Activated CD4-positive, alpha-beta T cell treated with anti-CD3 and anti-CD28 coated beads, Interleukin-2, amount 10 ng/mL, durations not matched to agents 7 days and 5 days (primary cell): ENCODE measurements at places on chromosomes 11 and 22. TPM values are rescaled to one million over a fixed set of nuclear protein-coding genes. Genes with fewer than 3 reads are reported as not detected.

- H3K27me3 ChIP-seq = no peaks in the 10 kb centered on the region
- H3K27ac ChIP-seq = peak overlapping the region; percentile 96
- H3K4me3 ChIP-seq = peak overlapping the region; percentile 81
- DNase-seq = no peak
Observed at GRCh38 chr11:12198251-12199222, 88.1 kb downstream of the MICAL2 start.

DNA sequence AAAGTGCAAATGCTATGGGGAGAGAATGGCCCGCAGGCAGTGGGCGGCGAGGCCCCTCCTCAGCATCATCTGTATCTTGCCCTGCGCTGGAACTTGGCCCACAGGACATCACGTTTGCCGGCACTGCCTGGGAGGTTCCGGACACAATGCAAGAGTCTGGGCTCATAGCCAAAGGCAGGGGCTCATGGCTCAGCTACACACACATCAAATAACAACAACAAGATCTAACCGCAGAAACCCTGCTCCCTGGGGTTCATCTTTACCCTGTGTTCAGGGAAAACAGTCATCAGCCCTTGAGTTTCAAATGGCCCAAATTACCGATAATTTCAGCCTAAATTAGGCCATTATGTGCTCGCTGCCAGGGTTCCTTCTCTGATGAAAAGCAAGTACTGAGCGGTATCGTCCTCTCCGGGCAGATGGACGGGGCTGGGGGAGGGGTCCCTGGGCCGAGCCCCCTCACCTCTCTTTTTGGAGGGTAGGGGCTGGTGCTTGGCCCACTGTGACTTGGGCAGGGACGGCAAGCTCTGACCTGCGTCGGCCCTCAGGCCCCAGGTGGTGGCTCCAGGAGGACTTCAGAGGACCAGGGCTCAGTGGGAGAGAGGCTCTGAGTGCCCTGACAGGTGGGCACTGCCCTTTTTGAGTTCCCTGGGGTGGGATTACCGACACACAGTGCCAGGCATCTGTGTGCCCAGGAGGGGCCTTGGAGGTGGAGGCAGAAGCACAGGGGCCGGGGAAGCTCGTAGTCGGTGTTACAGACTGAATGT, 25.0 kb upstream of the GAL start:
- no peak overlapping the region for H3K27ac ChIP-seq
- no peak overlapping the region for H3K4me3 ChIP-seq
- DNase-seq = no peak
- no peaks in the 10 kb centered on the region for H3K4me1 ChIP-seq

- no peak overlapping the region for H3K27ac ChIP-seq
- H3K36me3 ChIP-seq = no peaks in the 10 kb centered on the region
- H3K4me3 ChIP-seq = no peak overlapping the region
- H3K4me1 ChIP-seq = no peaks in the 10 kb centered on the region
- no peak for DNase-seq
Observed at GRCh38 chr11:109730669-109731068, 308.7 kb downstream of the C11orf87 start.

The C1QTNF5 gene
- total RNA-seq = not detected

DNA sequence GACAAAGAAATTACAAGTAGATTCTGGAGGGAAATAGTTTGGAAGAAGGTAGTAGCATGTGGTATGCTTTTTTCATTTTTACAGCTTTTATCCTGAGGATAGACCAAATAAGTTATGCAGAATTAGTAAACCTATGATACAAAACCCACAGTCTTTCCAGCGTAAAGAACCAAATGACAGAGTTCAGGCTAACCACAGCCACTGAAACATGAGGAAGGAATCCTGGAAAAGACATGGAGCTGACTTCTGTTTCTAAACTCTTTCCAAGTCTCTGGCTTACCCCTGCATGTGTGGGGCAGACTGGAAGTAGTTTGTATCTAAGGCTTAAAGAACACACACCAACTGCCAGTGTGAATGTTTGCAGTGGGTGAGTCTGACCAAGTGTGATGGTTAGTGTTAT, 258.4 kb upstream of the TENM4 start:
- H3K27me3 ChIP-seq = no peaks in the 10 kb centered on the region
- DNase-seq = no peak
- no peak overlapping the region for H3K4me3 ChIP-seq
- no peaks in the 10 kb centered on the region for H3K4me1 ChIP-seq
